ENCODE measurements at places on chromosomes 6 and 20. TPM values are rescaled to one million over a fixed set of nuclear protein-coding genes. Genes with fewer than 3 reads are reported as not detected.

The TPX2 gene
- total RNA-seq, result 8.4 TPM

The SUMO4 gene
- total RNA-seq, result 0.52 TPM

The ABRACL gene
- 17.2 TPM for total RNA-seq

The PCMT1 gene
- 63.7 TPM for total RNA-seq

The PRICKLE4 gene
- total RNA-seq, result 2.6 TPM

The TDRD6 gene
- total RNA-seq, result 0.52 TPM

The LYRM4 gene
- total RNA-seq, result 10.4 TPM

The SCGN gene
- total RNA-seq, result 1.0 TPM

The ATP6V1G2 gene
- total RNA-seq, result 1.0 TPM

The SDCBP2 gene
- total RNA-seq, result 1.6 TPM

The UNC5CL gene
- 2.1 TPM for total RNA-seq

The RPL7L1 gene
- total RNA-seq, result 71.5 TPM

The PAK5 gene
- total RNA-seq, result under 0.01 TPM

The CCM2L gene
- total RNA-seq, result 4.7 TPM

The AKAP12 gene
- total RNA-seq, result 99.7 TPM

The SIGLEC1 gene
- 2.1 TPM for total RNA-seq

The FAM217B gene
- 7.3 TPM for total RNA-seq

The COQ3 gene
- total RNA-seq, result 12.0 TPM

The TRIM31 gene
- not detected for total RNA-seq

Data from skeletal muscle tissue (tissue), 5 donors.